ENCODE measurements at places on chromosomes 11 and 22.

DNA sequence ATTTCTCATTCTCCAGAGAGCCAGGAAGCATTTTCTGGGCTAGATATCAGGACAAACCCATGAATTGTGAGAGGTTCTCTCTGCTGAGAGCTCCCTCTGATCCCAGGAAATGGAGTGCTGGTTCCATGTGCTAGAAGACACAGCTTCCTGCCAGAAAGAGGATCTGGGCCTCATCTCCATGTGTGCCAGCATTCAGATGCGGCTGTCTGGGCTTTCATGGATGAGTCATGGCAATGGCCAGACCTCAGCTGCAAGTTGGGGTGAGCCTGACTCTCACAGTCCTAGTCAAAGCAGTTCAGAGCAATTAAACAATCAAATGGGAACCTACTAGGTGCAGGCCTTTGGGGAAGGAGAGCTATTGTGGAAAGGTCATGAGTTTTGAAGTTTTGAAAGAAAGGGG lies 82.3 kb upstream of the EED start:
- no peak overlapping the region for H3K27ac ChIP-seq
- no peaks in the 10 kb centered on the region for H3K27me3 ChIP-seq
- H3K36me3 ChIP-seq = no peaks in the 10 kb centered on the region
- H3K4me3 ChIP-seq = no peak overlapping the region
- no peak for DNase-seq
- no peaks in the 10 kb centered on the region for H3K4me1 ChIP-seq

DNA sequence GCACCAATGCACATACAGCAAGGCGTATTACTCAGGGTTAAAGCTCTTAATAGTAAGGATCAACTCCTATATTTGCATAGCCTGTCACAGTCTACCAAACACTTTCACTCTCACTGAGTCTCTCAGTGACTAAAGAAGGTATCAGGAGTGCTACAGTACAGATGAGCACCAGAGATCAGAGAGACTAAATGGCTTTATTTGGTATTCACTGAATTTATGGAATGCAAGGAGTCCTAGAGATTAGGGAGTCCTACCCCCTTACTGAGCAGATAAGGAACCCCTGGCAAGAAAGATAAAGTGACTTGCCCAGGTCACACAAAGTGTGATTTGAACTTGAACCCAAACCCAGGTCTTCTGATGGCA lies 396.4 kb upstream of the CCDC90B start:
- no peak overlapping the region for H3K4me3 ChIP-seq
- no peaks in the 10 kb centered on the region for H3K36me3 ChIP-seq
- DNase-seq = no peak
- H3K4me1 ChIP-seq = no peaks in the 10 kb centered on the region
- no peak overlapping the region for H3K27ac ChIP-seq
- H3K27me3 ChIP-seq = no peaks in the 10 kb centered on the region

- H3K36me3 ChIP-seq = no peaks in the 10 kb centered on the region
- H3K27ac ChIP-seq = no peak overlapping the region
- no peak overlapping the region for H3K4me3 ChIP-seq
- H3K4me1 ChIP-seq = no peaks in the 10 kb centered on the region
These were observed 8.2 kb upstream of the LAYN start for GRCh38 chr11:111532365-111532709.

GRCh38 chr11:104581246-104581980 lies 316.8 kb downstream of the CASP12 start:
- H3K27me3 ChIP-seq = no peaks in the 10 kb centered on the region
- H3K4me3 ChIP-seq = no peak overlapping the region
- no peaks in the 10 kb centered on the region for H3K36me3 ChIP-seq
- no peak overlapping the region for H3K27ac ChIP-seq

DNA sequence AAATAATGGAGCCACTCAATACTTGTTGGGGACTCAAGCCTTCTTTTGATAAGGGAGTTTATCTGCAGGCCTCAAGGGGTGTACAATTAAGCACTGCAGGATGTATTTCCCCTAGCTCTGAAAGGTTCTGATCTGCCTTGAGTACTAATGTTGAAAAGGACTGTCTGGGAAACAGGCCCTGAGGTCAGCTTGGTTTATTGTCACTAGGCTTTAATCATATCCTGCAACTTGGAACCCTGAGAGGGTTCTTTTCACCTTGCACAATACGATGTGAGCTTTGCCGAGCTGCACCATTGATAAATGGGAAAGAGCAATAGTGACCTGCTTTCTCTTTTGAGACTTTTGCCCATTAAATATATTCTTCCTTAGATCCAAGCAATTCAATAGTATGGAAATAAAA lies 31.6 kb upstream of the HORMAD2 start:
- no peaks in the 10 kb centered on the region for H3K4me1 ChIP-seq
- H3K27me3 ChIP-seq = no peaks in the 10 kb centered on the region
- no peak overlapping the region for H3K27ac ChIP-seq

DNA sequence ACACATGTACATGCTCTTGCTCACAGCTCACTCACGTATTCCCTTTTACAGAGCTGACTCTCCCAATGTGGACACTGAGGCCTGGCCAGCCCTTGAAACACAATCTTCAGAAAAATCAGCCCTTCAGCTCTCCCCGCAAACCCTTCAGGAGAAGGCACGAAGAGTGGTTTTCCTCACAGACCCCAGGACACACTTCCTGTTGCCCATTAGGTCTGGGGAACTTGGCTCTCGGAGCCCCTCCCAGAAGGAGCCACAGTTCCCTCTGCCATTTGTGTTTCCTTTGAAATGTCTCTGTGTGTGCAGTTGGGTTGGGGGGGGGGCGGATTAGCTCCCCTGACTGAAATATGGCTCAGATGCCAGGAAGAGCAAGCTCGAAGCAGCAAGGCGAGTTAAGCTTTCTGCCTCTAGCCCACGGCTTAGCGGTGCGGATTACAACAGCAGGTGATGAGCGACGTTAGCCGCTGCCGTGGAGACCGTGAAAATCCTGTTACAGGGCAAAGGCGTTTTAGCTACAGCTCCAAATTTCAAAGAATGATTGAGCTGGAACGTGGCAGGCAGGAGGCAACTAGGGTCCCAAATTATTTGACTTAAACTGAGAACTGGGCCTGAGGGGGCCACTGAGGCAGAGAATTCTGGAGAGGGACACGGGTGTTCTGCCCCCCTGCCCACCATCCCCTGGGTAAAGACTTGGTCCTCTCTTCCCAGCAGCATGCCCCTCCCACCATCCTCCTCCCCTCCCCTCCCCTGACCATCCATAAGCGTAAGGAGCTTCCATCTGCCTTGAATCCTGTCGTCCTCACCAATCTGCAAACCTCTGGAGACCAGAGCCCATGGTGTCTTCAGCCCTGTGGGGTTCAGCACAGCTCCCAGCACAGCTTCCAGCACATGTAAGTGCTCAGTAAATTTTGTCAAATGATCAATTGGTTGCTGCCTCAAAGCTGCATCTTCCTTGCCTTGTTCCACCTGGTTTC lies 598.6 kb downstream of the BUD13 start:
- H3K4me1 ChIP-seq = no peaks in the 10 kb centered on the region
- H3K27ac ChIP-seq = no peak overlapping the region

- no peaks in the 10 kb centered on the region for H3K36me3 ChIP-seq
- H3K27me3 ChIP-seq = no peaks in the 10 kb centered on the region
- peaks cover 63% of the 10 kb centered on the region for H3K4me1 ChIP-seq
- no peak for DNase-seq
These were observed 32.7 kb upstream of the GNB1L start for GRCh38 chr22:19887256-19887985.

DNA sequence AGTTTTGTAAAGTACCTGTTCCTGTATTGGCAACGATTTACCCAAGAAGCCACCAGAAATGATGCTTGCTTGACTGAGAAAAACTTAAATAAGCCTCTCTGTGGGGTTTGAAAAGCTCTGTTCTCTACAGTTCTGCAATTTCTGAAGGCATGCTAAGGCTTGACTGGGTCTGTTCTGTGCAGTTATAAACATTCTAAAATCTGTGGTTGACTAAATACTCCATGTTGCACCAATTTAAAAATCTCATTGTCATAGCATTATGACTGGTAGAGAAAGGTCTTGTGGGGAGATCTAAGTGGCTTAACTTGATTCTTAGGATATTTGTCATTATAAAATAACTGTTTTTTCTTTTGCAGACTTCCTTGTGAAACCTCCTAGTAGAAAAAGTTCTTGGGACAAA lies 73.7 kb downstream of the MTMR3 start:
- H3K36me3 ChIP-seq = peaks cover 3% of the 10 kb centered on the region
- no peak for DNase-seq
- H3K27me3 ChIP-seq = no peaks in the 10 kb centered on the region
- H3K4me3 ChIP-seq = no peak overlapping the region
- no peaks in the 10 kb centered on the region for H3K4me1 ChIP-seq
- H3K27ac ChIP-seq = no peak overlapping the region

DNA sequence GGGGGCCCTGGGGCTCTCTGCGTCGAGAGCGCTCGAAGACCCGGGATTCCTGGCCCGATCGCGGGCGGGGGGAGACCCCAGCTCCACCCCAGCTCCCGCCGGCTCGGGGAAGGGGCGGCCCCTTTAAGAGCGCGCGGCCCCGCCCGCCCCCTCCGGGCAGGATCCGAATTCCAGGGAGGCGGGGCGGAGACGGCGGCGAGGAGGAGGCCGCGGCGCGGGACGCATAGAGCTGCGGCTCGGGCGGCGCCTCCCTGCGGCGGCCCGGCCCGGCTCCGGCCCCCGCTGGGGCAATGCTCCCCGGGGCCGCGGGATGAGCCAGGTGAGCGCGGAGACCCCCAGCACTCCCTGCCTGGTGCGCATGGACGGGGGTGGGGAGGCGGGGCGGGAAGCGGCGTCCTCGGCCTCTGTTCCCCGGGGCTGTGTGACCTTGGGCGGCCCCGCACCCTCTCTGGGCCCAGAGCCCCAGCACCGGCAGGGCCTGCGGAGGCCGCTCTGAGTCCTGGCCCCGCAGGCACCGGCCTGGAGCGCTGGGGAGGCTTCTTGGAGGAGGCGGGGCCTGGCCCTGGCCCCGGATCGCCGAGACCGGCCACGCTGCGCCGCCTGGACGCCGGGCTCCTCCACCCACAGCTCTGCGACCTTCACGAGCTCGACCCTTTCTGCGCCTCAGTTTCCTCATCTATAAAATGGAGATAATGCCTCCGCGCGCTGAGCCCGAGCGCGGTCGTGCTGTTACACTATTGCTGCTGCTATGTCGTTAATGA lies 565 bp downstream of the GAS2L1 start:
- H3K27me3 ChIP-seq = no peaks in the 10 kb centered on the region
- peak overlapping the region; percentile 21 for H3K27ac ChIP-seq
- H3K4me3 ChIP-seq = peak overlapping the region; percentile 73
- H3K36me3 ChIP-seq = no peaks in the 10 kb centered on the region
- peaks cover 31% of the 10 kb centered on the region for H3K4me1 ChIP-seq
- peak; percentile 19 for DNase-seq

DNA sequence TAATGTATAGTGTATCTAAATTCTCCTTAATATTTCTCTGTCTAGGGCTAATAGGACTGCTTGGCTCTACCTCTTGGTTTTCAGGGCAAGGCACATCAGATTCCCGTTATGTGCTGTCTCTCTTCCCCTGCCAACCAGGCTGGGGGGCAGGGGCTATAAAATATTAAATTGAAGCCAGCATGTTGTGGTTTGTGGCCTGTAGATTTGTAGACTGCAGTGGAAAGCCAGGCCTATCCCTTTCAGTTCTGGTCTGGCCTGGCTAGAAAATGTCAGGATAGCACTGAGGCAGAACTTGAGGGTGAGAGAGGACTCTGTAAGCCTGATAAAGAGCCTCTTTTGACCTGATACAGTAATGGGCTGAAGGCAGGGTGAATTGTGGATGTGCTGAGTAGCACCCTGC lies 14.4 kb upstream of the GRK2 start:
- no peak for DNase-seq
- no peak overlapping the region for H3K27ac ChIP-seq

GRCh38 chr11:3894128-3894731 lies 38.8 kb downstream of the STIM1 start:
- no peak overlapping the region for H3K27ac ChIP-seq
- no peak overlapping the region for H3K4me3 ChIP-seq
- H3K36me3 ChIP-seq = no peaks in the 10 kb centered on the region
- H3K27me3 ChIP-seq = no peaks in the 10 kb centered on the region

DNA sequence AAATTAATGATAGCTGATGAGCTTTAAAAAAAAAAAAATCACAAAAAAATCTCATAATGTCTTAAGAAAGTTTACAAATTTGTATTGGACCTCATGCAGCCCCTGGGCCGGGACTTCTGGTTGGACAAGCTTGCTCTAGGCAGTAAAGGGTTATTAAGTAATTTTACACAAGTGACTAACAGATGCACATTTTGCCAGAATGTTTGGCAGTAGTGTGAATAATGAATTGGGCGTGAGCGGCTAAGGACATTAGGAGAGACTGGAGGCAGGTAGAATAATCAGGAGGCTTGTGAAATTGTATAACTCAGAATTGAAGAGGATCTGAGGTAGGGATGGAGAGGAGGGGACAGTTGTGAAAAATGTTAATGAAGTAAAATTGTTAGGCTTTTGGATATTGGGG lies 77.4 kb downstream of the HIPK3 start:
- no peaks in the 10 kb centered on the region for H3K27me3 ChIP-seq
- peaks cover 9% of the 10 kb centered on the region for H3K36me3 ChIP-seq
- no peak overlapping the region for H3K4me3 ChIP-seq
- H3K27ac ChIP-seq = no peak overlapping the region

DNA sequence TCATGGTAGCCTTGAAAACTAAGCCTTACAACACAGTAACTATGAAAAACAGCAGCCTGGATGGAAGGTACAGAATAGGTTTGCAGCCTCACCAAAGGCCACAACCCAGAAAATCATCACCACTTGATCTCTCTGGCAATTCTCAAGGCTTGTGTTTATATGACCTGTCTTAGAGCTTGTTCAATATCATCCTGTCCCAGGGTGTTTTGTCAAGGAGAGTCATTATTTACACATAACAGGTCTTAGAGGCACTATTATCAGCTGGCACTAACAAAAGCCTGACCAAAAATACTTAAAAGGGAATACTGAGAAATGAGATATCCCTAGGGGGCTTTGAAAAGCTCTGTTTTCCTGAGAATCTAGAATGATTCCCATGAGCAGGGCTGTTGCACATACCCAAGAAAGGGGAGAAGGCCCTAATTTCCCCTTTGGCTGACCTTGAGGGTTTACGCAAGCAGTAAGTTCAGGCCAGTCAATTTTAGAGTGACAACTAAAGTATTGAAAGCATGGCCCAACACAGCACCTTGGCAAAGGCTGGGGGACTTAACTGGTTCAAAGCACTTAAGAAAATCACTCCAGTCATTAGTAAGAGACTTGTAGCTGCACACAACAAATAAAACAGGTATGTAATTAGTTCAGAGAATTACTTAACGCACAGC lies 7.9 kb downstream of the SC5D start:
- DNase-seq = no peak
- H3K36me3 ChIP-seq = peaks cover 10% of the 10 kb centered on the region
- H3K4me1 ChIP-seq = no peaks in the 10 kb centered on the region
- H3K27ac ChIP-seq = no peak overlapping the region
- H3K4me3 ChIP-seq = no peak overlapping the region

GRCh38 chr11:128783513-128783912 lies 83.6 kb downstream of the KCNJ1 start:
- no peak overlapping the region for H3K4me3 ChIP-seq
- H3K27me3 ChIP-seq = no peaks in the 10 kb centered on the region
- no peak overlapping the region for H3K27ac ChIP-seq
- H3K36me3 ChIP-seq = peaks cover 83% of the 10 kb centered on the region

DNA sequence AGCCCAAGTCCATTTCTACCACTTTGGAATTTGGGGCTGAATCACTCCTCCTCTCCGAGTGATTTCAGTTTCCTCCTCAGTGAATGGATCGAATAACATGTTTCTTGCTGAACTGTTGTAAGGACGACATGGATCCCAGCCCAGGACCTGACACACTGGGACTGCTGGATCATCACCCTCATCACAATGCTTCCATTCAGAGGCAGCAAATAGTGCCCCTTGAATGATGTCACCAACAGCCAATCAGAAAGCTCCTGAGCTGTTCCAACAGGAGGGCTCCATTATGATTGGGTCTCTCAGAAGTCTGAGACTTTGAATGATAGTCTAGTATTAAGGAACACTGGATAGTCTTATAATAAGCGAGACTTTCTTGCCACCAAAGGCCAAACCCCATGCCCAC lies 158.9 kb downstream of the MYO18B start:
- H3K27ac ChIP-seq = no peak overlapping the region
- H3K4me3 ChIP-seq = no peak overlapping the region
- DNase-seq = no peak
- H3K27me3 ChIP-seq = no peaks in the 10 kb centered on the region
- no peaks in the 10 kb centered on the region for H3K4me1 ChIP-seq
